NCI-H146 (cell line): ENCODE measurements at places on chromosomes 1 and 21.

GRCh38 chr1:180444522-180444921 lies 57.9 kb downstream of the ACBD6 start:
- no peak for DNase-seq

DNA sequence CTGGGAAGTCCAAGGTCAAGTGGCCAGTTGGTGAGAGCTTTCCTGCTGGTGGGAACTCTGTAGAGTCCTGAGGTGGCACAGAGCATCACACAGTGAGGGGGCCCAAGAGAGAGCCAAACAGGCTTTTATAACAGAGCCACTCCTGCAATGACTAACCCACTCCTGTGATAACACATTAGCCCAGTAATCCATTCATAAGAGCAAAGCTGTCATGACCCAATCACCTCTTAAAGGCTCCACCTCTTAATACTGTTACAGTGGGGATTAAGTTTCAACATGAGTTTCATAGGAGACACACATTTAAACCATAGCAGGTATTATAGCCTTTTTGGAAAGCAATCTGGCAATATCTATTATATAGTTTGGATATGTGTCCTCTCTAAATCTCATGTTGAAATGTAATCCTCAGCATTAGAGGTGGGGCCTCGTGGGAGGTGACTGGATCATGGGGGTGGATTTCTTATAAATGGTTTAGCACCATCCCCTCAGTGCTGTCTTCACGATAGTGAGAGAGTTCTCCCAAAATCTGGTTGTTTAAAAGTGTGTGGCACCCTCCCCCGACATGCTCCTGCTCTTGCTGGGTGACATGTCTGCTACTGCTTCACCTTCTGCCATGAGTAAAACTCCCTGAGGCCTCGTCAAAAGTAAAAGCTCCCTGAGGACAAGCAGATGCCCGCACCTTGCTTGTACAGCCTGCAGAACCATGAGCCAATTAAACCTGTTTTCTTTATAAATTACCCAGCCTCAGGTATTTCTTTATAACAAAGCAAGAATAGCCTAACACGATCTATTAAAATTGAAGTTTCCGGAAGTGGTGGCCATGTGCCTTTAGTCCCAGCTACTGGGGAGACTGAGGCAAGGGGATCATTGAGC lies 64.5 kb downstream of the CD58 start:
- DNase-seq: no peak

GRCh38 chr21:17461582-17461981 lies 51.3 kb upstream of the CXADR start:
- no peak for DNase-seq

DNA sequence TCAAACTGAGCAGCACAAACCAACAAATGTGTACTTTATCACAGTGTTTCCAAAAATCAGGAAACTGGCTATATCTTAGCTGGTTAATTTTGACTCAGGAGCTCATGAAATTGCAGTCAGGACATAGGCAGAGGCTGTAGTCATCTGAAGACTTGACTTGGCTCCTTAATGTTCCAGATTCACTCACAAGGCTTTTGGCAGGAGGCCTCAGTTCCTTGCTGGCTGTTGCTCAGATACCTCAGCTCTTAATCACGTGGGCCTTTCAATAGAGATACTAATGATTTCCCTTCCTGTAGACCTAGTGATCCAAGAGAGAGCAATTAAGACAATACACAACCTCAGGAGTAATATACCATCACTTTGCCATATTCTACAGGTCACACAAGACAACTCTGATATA lies 537.7 kb downstream of the BRINP3 start:
- no peak for DNase-seq

DNA sequence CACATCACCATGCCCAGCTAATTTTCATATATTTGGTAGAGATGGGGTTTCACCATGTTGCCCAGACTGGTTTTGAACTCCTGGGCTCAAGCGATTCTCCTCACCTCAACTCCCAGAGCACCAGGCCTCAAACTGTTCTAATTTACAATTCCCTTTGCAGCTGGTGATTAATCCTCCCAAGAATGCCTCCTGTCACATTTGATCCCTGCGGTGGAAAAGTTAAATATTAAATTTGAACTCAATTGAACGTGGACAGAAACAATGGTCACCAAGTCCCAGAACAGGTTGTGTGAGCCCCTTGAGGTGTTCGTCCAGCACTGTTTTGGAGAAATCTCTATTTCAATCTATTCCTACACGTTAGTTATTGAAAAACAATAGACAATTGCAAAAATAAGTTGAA lies 2.0 kb upstream of the ANKRD35 start:
- DNase-seq: no peak

DNA sequence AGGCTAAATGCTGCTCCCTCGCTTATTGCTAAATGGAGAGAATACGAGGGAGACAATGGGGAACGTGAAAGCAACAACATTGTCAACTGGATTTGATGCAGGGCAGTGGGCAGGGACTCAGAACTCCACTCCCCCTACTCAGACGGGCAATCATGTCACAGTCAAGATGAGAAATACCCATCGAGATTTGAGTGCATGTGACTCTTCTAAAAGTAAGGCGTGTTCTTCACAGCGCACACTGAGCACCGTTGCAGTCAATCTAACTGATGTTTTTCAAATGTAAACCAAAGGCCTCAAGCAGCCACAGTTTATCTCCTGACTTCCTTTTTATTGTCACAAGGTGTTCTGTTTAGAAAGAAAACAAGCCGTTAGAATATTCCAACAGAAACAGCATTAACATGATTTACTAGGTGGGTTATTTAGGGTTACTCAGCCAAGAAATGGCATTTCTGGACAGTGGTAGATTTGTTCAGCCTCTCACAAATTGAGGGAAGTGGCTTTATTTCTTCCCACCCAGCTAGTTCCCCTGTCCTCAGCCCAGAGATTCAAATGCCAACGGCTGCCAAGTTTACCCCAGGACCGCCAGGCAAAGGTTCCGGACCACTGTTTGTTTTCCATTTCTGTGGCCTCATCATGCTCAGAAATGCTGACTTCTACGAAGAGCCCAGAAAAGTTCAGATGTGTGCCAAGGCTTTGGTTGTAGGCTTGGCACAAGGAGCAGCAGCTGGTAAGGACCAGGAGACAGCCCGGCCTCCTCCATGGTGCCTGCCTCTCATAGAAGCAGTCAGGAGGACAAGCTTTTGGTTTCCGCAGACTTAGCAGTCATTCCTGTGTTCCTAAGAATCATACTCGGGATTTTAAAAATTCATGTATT lies 171.4 kb downstream of the KIF26B start:
- DNase-seq: no peak

- DNase-seq: no peak
Measured at GRCh38 chr1:25566176-25566729, 22.8 kb downstream of the LDLRAP1 start.

DNA sequence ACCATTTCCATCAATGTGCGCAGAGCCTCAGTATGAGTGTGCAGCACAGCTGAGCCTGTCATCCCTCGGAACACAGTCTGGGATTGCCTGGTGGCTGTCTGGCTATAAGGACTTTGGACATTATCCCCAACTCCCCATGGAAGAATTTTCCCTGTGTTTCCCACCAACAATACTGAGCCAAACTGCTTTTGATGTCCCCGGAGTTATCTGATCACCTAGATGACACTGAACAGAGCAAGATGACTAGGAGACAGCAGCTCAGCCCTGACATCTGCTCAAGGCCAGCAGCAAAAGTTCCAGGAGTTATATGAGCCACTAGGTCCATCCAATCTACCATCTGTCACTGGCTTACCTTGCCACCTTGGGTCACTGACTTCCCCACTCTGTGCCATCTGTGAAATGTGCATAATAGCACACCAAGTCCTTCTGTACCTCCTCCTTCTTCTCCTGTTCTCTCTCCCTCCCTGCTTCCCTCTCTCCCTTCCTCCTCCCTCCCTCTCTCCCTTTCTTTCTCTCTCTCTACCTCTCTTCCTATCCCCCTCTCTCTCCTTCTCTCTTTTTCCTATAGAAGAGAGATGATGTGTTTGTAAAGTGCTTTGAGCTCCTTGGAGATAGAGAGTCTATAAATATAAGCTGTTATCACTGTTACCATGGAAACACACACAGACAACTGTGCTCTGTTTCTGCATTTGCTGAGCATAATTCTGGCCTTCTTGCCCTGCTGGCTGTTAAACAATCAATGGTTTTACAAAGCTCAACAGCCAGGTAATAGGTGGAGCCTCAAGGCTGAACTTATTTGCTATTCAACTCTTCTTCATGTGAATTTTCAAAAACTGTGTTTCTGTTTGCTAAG lies 19.7 kb upstream of the ATP1B1 start:
- DNase-seq: peak; percentile 76

- no peak for DNase-seq
Measured at GRCh38 chr1:225299624-225300023, 128.2 kb downstream of the LBR start.

- DNase-seq: no peak
Measured at GRCh38 chr21:19239696-19240095, 836.1 kb upstream of the TMPRSS15 start.

- DNase-seq: no peak
Measured at GRCh38 chr1:112454316-112454715, 54.4 kb upstream of the WNT2B start.

- DNase-seq: peak; percentile 29
Measured at GRCh38 chr1:59104191-59104760, 192.6 kb upstream of the FGGY start.

DNA sequence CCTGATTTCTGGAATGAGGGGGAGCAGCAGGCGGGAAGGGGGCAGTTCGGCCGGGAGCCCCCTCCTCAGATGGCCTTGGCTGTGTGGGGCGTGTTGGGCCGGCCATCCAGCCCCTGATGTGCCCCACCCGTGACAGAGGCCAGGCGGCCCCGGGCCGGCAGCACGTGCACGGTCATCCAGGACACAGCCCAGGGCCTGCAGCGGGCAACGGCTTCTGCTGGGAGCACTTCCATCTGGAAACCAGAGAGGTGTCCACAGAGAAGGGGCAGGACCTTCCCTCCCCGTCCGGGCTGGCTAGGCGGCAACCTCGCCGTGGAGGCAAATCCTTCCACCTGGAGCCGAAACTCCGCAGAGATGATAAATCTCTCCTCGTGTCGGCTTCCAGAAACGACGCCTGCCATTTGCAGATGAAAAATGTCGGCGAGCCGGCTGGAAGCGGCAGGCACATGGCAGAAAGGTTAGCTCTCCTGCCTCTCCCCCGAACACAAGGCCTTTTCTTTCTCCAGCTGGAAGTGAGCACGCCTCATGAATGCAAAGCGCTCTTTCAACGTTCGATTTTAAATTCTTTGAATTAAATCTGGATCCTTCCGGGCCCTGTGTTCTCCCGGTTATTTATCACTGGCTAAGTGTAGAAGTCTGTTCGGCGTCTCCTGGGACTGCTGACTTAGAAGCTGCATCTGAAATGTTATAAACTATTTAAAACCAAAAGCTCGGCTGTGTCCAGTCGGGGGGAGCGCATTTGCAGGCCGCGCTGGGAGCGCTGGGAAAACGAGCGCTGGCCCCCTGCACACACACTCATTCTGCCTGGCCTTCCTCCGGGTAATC lies 9.4 kb upstream of the ACTRT2 start:
- no peak for DNase-seq

DNA sequence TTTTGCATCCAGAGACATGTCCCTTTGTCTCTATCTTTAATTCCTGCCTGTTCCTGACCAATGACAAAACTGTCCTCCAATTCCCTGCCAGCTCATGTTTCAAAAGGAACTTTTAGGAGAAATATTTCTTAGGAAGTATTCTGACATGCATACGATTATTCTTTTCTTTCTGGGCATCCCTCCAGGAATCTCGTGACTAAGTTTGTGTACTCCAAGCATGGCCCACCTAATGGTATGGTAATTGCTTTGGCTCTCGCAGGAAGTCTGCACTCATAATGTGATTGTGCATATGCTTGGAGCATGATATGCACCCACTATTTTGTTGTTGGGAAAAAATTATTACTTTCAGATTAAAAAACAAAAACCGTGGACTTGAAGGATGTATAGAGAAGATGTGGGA lies 256.4 kb downstream of the PRDM2 start:
- no peak for DNase-seq

DNA sequence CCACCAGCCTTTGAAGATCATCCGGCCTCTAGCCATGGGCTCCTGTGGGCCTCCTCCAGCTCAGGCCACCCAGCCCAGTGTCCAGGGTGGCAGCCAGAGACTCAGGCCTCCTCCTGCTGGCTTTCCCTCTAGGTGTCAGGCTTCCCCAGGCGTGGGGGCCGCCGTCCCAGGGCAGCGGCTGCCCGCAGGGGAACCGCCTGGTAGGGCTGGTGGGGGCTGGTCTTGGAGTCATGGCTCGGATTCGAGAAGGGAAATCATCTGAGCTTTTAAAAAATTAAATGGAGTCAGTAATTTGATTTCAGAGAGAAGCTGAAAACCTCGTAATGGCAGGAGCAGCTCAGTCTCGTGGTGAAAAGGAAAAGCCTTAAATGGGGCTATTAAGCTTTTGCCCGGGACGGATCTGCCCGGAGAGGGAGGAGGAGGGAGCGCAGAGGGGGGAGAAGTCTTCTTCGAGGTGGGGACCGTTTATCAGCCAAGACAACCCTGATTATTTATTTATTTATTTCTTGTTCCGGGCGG lies 66.4 kb upstream of the TARDBP start:
- DNase-seq: no peak

DNA sequence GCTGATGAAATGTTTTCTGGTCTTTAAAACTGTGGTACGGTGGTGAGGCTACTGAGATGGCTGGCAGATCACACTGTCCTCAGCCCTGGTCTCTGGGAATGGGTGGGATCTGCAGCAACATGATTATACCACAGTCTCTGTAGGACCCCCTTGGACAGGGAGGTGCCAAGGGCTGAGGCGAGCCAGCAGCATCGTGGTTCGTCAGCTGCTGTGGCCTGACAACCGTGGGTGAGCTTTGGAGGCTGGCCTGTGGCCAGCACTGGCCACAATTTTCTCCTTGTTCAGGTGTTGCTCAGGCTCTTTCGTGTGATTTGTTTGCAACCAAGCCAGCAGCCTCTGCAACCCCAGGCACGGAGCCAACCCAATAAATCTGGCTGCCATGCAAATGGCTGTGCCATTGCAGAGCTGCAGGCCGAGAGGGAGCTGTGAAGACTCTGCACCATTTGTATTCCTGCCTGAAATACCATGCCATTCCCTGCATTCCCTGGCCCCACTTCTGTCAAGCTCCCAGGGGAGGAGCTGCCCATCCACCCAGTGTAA lies 70.9 kb downstream of the PCP4 start:
- DNase-seq: peak; percentile 6

DNA sequence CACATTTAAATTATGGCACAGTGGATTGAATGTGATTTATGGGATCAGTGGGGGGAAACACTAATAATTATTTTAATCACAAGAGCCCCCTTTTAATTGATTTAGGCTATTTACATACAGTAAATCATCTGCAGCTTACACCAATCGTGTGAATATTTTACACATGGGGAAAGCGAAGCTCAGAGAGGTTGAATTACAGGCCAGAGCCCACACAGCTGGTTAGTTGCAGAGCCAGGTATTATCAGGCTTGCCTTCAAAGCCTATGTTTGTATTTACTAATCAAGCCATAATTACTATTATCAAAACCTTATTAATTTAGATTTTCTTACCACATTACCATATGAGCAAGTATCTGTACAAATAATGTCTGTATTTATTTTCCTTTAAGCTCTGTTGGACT lies 749 bp downstream of the SDCCAG8 start:
- no peak for DNase-seq

GRCh38 chr1:235160383-235160956 lies 580 bp downstream of the RBM34 start:
- DNase-seq: no peak
